ENCODE measurements at places on chromosomes 12 and 14.

DNA sequence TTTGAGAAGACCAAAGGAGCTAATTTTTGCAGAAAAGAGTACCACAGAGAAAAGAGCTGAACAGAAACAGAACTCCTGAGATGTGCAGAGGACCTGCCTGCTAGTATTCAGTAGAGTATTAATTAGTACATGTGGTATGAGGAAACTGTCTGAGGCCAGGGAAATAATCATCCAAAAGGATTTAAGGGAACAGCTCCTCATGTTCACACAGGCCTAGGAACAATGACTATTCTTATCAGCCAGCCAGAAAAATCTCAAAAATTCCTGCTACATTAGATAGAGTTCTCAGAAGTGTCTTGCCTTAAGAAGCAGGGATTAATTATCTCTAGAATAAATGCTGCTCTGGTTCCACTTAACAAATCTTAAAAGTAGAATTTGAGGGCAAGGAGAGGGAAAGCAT lies 36.4 kb downstream of the PKP2 start:
- no peak for DNase-seq

- DNase-seq, result no peak
Observed at GRCh38 chr14:42862114-42862513, 1255.4 kb downstream of the LRFN5 start.

- no peak for DNase-seq
Observed at GRCh38 chr12:65881348-65881961, 57.2 kb downstream of the HMGA2 start.

DNA sequence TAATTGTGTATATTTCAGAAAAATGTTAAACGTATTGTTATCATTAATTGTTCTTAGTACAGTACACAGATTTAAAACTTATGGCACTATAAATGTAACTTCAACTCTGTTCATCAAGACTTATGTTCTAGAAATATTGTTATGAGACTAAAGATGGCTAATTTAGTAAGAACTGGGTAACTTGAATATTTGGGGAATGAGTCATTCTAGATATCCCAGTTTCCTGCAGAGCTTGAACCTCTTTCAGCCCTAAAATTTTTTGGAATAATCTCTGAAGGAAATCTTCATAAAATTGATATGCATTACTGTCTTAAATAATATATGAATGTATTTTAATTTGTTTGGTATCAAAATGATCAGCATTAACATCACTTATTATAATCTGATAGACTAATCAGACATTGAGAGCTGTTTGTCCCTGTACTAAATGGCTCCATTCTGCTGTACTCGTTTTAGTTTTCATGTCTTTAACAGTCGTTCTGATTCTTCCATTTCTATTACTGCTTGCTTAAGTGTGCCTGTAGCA lies 87.1 kb downstream of the VEZT start:
- DNase-seq, result no peak

DNA sequence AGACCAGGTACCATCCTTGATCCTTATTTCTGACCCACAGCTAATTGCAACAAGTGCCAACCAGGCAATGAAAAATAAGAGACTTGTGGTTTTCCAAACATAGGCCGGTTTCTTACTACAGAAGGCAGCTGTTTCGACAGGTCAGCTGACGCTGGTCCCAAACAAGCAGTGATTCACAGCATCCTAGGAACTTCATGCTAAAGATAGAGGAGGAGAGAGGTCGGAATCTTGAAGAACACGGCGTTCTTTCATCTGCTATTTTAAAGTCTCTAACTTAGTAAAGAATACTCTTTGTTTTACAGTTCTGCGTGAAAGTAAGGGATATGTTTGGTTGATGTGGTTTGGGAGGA lies 28.1 kb upstream of the ADGRD1 start:
- DNase-seq, result no peak
